NCI-H446 (cell line): ENCODE measurements at places on chromosomes 11 and 22.
A peak's percentile ranks its signal among the peaks of the same experiment; 100 is the strongest.

GRCh38 chr11:108693852-108694251 is 29.0 kb downstream of the DDX10 start:
- DNase-seq = no peak

DNA sequence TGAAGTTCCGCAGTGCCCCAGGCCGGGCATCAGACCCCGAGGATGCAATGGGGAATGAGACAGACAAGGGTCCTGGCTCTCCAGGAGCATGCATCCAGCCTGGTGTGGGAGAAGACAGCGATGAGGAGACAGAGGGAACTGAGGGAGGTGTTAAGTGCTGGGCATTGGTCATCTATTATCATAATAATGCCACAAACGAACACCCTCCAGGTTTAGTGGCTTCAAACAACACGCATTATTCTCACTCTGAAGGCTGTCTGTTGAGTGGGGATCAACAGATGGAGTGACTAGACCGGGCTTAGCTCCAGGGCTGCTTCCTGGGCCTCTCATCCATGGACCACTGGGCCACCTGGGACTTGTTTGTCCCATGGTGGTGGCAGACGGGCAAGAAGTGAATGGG is 48.6 kb downstream of the MCM5 start:
- DNase-seq = no peak

GRCh38 chr11:24524156-24524555 is 27.3 kb downstream of the LUZP2 start:
- no peak for DNase-seq

DNA sequence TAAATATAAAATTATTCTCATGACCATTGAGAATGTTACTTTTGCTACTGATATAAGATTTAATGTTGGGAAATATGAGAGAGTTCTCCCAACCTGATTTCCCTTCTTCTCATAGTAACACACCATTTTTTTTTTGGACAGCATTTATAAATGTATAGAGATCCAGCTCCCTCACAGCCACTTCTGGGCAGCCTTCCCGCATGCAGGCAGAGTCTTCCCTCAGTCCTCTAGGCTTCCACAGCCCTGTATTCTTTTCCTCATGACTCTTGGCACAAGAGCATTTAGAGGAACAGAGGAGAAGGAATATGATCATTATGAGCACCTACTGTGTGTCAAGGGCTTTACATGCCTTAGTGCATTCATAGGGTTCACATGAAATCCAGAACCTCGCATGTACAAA is 9.0 kb downstream of the DTX4 start:
- no peak for DNase-seq

GRCh38 chr22:30694171-30694639 is 469 bp upstream of the OSBP2 start:
- DNase-seq = peak; percentile 66

- DNase-seq = no peak
These were observed 39.7 kb upstream of the GALNT18 start for GRCh38 chr11:11661326-11662040.

DNA sequence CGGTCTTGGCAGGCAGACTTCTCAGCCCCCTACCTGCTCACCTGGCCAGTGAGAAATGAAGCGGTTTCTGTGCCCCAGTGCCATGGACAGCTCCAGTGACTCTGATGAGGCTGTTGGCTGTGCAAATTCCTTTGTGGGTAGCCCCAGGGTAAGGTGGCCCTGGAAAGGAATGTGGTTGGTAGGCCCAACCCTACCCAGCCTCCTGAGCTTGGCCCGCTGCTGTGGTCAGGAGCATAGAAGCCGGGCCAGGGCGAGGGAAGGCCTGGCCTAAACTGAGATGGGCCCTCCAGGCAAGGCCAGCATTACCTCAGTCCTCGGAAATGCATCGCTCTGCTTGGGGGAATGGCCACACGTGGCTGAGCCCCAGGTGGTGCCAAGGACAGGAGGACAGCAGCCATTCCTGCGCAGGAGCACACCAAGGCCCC is 16.9 kb downstream of the DAGLA start:
- DNase-seq = no peak

DNA sequence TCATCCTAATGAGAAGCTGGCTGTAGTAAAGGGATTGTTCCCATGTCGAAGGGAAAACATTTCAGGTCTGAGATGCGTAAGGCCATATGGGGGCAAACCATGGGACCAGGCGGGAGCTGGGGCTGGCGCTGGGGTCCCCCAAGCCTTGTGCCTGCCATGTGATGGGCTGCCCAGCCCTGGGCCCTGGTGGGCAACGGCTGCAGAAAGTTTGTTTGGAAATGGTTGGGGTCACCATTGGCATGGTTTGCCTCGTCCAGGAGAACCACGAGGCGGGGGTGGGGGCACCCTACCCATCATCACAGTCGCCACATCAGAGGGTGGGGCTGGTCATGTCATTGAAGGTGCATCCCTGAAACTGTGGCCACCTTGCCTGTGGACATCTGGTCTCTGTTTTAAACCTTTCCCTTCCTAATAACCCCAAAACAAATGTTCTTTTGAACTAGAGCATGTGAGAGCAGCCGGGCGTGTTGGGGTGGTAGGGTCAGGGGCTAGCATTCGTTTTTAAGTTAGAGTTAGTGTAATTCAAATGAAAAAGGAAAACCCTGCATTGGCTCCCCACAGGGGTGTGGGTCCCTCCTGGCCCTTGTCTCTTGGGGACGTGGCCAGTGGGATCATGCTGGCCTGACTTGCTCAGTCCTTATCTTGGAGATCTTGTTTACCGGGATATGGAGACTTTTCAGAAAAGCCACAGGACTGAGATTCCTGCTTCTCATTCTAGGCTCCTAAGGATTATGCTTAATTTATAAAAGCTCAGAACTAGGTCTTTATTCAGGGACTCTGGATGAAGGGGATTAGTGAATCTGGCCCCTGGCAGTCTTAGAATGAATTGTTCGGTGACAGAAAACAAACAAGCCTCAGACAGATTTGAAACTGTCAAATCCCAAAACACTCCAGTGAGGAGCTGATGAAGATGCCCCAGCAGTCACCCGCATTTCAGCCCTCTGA is 98.5 kb downstream of the CTTN start:
- no peak for DNase-seq

DNA sequence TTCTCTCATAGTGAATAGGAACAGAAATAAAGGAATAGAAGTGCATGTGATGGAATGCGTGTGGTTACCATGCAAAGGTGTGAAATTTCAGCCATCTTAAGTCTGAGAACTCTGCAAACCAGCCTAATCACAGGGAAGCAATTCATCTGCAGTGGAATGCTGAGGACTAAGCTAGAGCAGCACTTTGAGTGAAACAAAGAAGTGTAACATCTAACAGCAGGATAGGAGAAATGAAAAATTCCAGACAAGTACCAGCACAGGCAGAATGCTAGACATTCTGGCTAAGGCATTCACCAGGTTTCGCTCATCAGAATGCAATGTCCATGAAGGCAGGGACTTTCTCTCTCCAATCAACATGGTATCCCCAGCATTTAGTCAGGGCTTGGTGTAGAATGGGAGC is 41.2 kb upstream of the SLC36A4 start:
- DNase-seq = no peak

GRCh38 chr11:120694726-120695125 is 183.2 kb downstream of the GRIK4 start:
- no peak for DNase-seq

DNA sequence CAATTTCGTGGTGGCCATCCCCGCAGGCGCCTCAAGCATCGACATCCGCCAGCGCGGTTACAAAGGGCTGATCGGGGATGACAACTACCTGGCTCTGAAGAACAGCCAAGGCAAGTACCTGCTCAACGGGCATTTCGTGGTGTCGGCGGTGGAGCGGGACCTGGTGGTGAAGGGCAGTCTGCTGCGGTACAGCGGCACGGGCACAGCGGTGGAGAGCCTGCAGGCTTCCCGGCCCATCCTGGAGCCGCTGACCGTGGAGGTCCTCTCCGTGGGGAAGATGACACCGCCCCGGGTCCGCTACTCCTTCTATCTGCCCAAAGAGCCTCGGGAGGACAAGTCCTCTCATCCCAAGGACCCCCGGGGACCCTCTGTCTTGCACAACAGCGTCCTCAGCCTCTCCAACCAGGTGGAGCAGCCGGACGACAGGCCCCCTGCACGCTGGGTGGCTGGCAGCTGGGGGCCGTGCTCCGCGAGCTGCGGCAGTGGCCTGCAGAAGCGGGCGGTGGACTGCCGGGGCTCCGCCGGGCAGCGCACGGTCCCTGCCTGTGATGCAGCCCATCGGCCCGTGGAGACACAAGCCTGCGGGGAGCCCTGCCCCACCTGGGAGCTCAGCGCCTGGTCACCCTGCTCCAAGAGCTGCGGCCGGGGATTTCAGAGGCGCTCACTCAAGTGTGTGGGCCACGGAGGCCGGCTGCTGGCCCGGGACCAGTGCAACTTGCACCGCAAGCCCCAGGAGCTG is 24.8 kb downstream of the ADAMTS15 start:
- DNase-seq = no peak

DNA sequence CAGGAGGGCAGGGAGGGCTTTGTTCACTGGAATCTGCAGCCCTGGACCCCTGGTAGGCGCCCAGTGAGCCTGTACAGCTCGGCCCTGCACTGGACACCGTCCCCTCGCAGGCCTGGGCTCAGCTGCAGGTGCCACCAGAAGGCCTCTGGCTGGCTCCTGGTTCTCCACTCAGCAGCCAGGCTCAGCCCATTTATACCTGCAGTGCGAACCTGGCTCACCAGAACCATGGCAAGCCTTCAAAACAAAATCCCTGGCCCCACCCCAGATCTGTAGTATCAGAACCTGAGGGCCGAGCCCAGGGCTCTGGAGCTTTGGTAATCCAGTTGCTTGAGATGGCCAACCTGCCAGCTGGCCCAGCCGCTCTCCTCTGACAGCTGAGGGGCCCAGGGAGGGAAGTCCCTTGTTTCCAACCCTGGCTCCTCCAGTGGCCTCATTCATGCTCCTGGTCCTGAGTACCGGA is 870 bp upstream of the FREY1 start:
- no peak for DNase-seq

DNA sequence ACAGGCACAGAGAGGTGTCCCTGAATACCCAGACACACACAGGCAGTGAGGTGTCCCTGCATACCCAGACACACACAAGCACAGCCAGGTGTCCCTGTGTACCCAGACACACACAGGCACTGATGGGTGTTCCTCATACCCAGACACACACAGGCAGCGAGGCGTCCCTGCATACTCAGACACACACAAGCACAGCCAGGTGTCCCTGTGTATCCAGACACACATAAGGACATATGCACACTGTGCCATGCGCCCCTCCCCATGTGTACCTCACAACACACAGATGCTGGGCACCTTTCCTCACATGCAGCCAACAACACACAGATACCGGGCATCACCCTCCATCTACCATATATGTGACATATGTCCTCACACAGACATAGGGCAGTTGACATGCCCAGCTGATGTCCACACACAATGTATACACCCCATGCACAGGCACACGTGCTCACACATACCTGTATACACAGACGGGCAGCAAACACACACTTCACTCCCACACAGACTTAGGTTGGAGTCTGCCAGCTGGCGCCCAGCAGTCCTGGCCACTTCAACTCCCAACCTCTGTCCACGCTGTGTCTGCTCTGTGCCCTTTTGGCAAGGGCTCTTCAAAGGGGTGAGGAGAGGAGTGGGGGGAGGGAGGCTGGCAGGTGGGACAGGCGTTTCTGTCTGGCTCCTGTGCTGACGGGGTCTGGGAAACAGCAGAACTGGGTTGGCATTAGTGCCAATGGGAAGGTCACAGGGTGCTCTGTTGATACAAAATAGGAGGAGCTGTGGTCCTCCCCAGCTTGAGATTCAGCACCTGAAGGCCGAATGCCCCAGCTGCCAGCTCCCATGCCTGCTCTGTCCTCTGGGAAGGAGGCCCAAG is 69.4 kb upstream of the ALX4 start:
- no peak for DNase-seq

DNA sequence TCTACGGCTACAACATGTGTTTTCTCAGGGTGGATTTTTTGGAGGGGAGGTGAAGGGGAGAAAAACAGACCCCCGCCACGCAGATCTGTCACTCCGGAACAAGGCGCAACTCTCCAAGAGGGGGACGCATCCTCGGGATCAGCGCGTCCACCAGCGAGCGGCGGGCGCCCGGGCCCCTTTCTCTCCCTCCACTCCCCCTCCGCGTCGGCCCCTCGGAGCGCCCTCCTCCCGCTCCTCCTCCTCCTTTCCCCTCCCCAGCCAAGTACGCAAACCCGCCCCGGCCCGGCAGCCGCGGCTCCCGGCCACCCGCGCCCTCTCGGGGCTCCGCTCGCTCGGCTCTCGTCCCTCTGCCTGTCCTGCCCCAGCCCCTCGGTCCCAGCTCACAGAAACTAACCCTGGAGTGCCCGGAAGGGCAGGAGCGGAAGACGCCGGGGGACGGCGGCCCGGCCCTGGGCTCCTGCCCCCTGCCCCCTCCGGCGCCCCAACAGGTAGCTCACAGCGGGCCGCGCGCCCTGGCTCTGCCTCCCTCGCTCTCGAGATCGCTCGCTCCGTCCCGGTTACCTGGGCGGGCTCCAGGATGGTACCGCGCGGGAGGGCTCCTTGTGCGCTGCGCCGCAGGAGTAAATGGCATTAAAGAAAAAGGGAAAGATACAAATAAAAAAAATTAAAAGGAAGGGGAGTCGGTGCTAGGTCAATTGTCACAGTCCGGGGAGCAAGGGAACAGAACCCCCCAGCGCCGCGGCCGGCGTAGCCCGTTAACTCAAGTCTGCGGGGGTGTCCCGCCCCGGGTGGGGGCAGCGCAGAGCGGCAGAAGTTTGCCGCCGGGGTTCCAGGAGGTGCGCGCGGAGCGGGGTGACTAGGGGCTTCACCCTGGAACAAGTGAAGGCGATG is 131.4 kb upstream of the C11orf58 start:
- DNase-seq = peak; percentile 43

- DNase-seq = no peak
These were observed 18.5 kb downstream of the MMP13 start for GRCh38 chr11:102936864-102937509.

- DNase-seq = no peak
These were observed 46.2 kb upstream of the YWHAH start for GRCh38 chr22:31897842-31898805.

- DNase-seq = no peak
These were observed 12.1 kb downstream of the CWC15 start for GRCh38 chr11:94961255-94961654.

DNA sequence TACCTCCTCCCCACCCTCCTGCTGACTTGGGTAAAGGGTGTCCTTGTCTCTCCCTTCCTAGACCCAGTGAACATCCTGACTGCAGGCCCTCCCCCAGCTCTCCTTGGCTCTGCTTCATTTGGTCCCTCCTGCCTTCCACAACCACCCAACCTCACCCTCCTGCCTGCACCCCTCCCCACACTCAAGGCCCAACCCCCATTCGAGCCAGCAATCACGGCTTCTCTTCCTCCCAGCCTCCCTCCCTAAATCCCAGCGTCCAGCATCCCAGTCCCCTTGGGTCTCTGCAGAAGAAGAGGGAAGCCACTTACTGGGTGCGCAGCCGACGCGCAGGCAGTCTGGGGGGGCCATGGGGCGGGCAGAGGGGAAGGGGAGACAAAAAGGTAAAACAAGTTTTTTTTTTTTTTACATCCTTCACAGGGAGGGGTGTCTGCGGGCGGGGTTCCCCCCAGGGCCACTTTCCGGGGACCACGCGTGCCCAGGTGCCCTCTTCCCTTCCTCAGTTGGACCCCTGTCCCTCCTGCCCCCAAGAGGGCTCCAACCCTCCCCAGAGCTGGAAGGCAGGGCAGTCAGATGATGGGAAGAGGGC is 62.5 kb downstream of the SLC22A12 start:
- DNase-seq = no peak

- no peak for DNase-seq
These were observed 373.6 kb upstream of the DDI1 start for GRCh38 chr11:103662880-103663279.

GRCh38 chr11:133082841-133083488 is 449.3 kb downstream of the OPCML start:
- DNase-seq = no peak
